ENCODE measurements at places on chromosomes 1 and 21.
A peak's percentile ranks its signal among the peaks of the same experiment; 100 is the strongest.

- DNase-seq = no peak
Measured at GRCh38 chr1:218344814-218345672, at the start of gene TGFB2. TGFB2 (plus strand) TSS chr1:218345336; CDS start chr1:218346702, 1,366 bp downstream.

DNA sequence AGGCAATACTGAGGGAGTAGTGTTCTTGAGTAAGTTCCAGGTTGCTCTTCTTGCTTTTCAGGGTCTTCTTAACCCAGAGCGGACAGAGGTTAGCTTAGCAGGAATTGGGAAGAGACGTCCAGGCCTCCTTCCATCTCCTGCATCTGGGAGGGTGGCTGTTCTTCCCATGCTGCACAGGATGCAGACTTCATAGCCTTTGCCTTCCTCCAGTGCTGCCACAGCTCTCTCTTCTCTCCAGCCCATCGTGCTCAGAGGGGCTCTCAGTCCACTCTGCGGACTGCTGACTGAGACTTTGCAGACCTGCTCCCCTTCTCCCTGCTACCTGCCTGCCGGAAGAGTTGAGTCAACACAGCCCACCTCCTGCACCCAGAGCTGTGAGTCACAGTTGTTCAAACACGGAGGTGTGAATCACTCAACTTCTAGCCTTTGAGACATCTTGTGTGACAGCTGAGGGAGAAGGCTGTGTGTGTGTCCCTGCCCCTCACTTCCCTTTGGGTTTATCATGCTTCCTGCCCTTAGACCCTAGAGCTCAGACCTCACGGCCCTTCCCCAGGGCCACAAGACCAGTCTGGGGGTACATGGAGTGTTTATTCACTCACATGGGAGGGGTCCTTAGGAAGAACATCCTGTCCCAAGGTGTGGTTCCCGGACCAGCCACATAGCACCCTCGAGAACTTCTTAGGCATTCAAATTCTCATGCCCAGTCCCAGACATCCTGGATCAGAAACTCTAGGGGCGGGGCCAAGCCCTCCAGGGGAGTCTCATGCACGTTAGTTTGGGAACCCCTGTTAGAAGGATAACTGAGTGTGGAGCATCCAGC lies 158.3 kb upstream of the CACNA1E start:
- peak; percentile 23 for DNase-seq

- DNase-seq = no peak
Measured at GRCh38 chr1:51284487-51284954, 45.8 kb downstream of the TTC39A start.

GRCh38 chr1:232239998-232240397 lies 389.9 kb downstream of the SIPA1L2 start:
- DNase-seq = no peak

GRCh38 chr1:90706437-90707362 lies 10.4 kb downstream of the BARHL2 start:
- DNase-seq = no peak

GRCh38 chr1:184870319-184870718 lies 104.0 kb downstream of the NIBAN1 start:
- no peak for DNase-seq

DNA sequence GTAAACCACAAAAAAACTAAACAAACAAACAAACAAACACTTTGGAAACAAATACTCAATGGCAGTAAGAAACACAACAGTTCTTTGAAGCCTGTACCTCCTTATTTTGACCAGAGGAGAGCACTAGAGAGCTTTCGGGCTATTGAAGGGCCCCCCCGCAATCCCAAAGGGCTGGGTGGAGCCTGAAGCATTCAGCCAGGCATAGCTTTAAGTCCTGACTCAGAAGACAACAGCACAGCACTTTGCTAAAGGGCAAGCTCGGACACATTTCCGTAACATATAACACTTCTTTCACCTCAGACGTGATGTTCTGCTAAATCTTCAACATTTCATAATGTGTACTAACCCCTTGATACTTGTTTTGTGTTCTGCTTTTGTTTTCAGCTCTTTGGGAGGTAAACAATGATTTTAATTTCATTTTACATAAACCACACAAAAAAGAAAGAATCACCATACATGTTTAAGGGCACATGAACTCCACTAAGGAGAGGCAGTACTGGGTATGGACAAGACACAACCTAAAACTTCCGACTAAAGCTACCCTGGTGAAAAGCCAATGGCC lies 9.7 kb upstream of the SHCBP1L start:
- peak; percentile 32 for DNase-seq

GRCh38 chr1:43446388-43446740 lies 7.4 kb downstream of the HYI start:
- DNase-seq = no peak

- DNase-seq = no peak
Measured at GRCh38 chr21:43643193-43643592, 16.1 kb downstream of the HSF2BP start.

DNA sequence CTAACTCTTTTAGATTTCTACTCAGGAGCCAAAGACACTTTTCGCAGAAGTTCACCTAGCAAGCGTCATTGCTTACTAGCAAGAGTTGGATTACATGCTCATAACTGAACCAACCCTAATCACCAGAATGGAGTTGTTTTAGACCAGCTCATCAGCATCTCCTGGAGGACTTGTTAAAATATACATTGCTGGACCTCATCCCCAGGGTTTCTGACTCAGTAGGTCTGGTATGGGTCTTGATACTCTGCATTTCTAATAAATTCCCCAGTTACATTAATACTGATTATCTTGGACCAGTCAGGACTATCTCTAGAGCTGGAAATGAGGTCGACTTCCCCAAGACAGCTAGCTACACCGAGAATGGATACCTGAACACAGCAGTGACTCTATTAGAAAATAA lies 9.7 kb upstream of the PRDX6 start:
- DNase-seq = no peak

DNA sequence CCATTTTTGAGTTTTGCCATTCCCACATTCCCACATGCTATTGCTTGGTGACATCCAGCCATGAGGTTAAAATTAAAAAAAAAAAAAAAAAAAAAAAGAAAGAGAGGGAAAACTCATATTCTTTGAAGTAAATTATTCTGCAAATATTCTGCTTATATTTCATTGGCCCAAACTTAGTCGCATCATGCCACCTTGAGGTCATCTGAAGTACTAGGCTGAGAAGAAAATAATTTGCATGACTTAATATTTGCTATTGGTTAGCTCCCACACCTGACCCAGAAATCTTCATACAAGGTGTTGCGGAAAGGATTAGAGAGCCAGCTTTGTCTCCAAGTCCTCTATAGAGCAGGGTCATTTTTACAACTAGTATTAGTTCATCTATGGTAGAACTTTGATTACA lies 2206.0 kb downstream of the MRPL39 start:
- DNase-seq = no peak

DNA sequence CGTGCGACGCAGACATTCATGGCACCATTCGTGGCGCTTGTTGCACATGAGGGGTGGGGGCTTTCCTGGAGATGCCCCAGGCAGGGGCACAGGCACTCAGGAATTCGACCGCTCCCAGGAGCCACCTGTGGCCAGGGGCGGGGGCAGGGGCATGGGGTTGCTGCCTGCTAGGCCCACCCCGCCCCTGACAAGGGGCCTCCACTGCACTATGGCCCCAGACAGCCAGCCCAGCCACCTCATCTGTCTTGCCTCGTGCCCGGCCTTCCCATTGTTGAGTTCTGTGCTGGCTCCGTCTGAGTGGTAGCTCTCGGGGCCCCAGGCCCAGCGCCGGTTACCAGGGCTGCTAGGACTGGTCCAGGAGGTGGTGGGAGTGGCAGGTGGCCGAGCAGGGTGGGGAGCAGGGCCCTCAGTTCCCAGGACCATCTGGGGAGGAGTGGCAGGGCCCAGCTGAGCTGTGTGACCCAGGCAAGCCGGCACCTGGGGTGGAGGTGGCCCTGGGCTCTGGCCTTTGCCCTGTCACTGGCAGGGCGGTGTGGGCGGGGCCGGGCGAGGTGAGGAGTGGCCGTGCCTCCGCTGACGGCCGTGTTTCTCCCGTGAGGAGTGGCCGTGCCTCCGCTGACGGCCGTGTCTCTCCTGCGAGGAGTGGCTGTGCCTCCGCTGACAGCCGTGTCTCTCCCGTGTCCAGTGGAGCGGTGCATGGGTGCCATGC lies 1.9 kb downstream of the PLCH2 start:
- DNase-seq = no peak

GRCh38 chr1:33282791-33283190 lies 26.5 kb downstream of the ZNF362 start:
- DNase-seq = no peak

DNA sequence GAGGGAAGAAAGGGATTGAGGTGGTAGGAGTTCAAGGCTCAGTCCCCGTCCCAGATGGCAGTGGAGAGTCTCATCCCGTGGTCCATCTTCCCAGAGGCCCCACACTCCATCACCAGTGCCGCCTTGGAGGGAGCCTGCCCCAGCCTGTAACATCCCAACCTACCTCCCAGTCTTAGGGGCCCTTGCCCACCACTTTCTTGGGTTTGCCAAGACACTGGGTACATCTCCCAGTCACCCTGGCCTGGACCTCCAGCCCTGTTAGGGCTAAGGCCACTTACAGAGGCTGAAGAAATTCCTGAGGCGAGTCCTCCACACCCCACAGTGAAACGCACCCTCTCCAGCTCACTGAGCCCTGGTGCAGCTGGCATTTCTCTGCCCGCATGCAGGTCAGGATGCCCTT lies 3.3 kb downstream of the TMEM200B start:
- no peak for DNase-seq

DNA sequence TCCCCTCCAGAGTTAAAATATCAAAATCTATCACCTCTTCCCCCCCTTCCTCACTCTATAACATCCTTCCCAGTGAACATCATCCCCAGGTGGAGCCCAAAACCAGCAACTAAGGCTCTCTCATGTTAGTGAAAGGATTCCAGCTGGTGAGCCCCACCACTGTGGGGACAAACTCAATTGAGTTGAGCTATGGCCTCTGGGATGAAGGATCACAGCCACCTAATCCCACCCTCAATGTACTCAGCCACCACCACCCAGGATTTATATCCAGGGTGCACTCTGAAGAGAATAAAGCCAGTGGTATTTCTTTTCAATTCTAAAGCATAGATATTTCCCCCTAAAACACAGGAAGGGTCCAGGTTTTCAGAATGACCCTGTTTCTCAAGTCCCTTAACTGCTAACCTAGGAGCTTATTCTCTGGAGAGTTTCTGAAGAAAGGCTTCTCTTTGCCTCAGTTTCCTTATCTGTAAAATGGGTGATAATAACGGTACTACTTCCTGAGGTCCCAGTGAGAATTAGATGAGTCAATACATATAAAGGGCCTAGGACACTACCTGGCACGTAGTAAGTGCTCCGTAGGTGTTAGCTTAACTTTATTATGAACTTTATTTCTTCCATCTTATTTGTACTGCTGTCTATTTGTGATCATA lies 15.6 kb upstream of the BOLA1 start:
- DNase-seq = no peak

DNA sequence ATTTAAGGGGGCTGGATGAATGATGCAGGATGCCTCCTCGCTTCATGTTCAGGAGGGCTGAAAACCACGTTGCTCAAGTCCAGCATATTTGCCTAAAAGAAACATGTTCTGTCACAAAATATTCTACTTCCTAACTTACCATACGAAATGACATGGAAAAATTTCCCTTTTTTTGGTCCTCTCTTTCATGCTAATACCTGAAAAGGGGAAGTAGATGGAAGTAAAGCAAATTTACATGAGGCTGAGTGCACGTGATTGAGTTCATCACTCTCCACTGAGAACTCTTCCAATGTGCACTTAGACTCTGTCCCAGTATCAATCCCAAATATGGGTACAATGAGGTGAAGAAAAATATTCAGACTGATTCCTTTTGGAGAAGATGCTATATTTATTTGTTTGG lies 23.0 kb downstream of the XCL2 start:
- DNase-seq = no peak

DNA sequence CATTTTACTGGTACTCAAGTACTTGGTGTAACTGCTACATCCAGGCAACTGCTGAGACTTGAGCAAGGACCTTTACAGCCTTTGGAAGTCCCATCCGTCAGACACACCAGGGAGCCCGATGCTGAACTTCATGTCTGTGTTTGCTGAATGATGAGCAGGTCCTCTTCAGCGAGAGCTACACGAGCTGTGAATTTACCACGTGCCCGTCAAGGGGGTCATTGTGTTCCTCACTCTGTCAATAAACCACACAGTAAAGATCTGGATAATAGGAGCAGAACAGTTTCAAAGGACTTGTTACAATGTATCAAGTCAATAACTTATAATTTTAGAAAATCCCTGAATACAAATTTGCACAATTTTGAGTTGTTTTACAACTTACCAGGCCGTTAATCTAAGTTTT lies 427.2 kb downstream of the KIF26B start:
- no peak for DNase-seq

- DNase-seq = no peak
Measured at GRCh38 chr1:97826820-97827219, 94.0 kb downstream of the DPYD start.

DNA sequence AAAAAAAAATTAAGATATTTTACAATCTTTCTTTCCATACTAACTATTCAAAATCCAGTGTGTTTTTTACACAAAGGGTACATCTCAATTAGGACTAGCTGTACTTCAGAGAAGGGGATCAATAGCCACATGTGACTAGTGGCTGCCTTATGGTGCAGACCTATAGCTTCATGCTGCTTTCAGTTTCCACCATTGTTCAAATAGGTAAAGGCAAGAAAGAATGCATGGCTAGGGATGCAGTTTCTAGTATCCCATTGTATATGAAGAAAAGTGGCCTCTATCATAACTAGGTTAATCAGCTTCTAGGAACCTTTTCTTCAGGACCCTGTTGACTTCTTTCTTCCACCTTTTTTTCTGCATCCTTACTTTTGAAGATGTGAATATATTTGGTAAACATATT lies 35.7 kb downstream of the OSBPL9 start:
- DNase-seq = no peak

DNA sequence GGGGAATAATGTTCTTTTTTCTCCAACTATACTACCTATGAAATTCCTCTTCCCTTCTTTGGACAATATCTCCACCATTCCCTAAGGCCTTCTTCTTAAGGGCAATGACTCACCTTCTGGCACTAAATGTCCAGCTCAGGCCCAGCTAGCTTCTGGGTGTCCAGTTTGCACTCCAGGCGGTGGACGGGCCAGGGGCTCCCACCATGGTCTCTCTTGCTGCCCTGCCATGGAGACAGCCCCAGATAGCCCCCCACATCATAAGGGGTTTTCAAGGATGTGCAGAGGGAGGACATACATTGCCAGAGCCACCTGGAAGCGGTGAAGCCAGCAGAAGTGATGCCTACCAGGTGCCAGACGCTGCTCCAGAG lies 43.8 kb downstream of the C1orf198 start:
- no peak for DNase-seq

GRCh38 chr1:110210604-110211495 lies 736 bp downstream of the KCNC4 start:
- DNase-seq = no peak

DNA sequence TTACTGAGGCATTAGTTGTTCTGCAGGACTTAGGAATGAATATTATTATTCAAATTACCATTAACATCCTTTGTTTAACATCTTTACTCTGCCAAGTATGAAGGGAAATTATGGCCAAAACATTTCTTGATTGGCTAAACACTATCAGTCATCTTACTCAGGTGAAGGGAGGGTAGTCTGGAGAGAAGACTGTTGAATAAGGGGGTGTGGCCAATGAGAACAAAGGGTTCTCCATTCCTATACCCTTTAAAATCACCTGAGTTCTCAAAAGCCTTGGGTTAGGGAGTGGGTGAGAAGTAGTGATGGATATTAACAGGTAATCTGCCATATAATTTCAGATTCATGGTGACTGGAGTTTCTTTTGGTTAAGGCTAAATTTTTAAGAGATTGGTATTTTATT lies 19.3 kb downstream of the CRYZL1 start:
- DNase-seq = no peak

- DNase-seq = no peak
Measured at GRCh38 chr21:14557413-14557812, 11.3 kb upstream of the SAMSN1 start.

GRCh38 chr1:17281775-17282181 lies 26.2 kb upstream of the PADI4 start:
- DNase-seq = no peak

GRCh38 chr1:84634536-84635205 lies 55.6 kb downstream of the SSX2IP start:
- DNase-seq = no peak
